ENCODE measurements at places on chromosomes 13 and 19.
A peak's percentile ranks its signal among the peaks of the same experiment; 100 is the strongest.

DNA sequence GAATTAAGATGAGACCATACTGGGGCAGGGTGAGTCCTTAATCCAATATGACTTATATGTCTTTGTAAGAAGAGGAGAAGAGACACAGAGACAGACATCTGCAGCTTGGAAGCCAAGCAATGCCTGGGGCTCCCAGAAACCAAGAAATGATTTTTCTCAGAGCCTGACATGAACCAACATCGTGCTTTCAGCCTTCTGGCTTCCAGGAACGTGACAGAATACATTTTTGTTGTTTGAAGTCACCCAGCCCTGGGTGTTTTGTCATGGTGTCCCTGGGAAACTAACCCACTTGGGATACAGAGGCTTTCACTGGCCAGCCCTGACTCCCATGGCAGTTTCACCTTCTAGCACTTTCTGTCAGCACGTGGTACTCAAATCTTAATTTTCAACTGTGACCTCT, 95.3 kb upstream of the SLC10A2 start:
- no peak for DNase-seq

GRCh38 chr19:11254666-11255065, 7.7 kb downstream of the DOCK6 start:
- DNase-seq, result no peak

DNA sequence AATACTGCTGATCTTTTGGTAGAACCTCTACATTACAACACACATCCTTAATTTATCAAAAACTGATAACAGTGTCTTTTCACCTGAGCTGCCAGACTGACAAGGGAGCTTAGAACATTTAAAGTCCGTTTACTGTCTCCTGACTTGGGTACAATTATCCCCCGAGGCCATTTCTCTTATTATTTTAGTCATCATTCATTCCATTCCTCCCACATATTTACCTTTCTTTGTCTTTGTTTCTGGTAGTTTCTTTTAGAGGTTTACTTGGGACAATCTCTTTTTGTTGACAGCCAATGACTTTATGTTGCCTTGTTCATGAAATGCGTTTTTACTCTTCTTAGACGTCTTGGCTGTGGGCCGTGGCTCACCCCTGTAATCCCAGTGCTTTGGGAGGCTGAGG, 186.9 kb downstream of the PCCA start:
- no peak for DNase-seq

GRCh38 chr19:14655726-14656125, 18.9 kb downstream of the ADGRE3 start:
- no peak for DNase-seq

GRCh38 chr19:20039203-20039723, at the start of gene ZNF682:
Gene ZNF682 (minus strand): TSS chr19:20039505. CDS start chr19:20039345, 160 bp downstream.
- DNase-seq, result peak; percentile 95

DNA sequence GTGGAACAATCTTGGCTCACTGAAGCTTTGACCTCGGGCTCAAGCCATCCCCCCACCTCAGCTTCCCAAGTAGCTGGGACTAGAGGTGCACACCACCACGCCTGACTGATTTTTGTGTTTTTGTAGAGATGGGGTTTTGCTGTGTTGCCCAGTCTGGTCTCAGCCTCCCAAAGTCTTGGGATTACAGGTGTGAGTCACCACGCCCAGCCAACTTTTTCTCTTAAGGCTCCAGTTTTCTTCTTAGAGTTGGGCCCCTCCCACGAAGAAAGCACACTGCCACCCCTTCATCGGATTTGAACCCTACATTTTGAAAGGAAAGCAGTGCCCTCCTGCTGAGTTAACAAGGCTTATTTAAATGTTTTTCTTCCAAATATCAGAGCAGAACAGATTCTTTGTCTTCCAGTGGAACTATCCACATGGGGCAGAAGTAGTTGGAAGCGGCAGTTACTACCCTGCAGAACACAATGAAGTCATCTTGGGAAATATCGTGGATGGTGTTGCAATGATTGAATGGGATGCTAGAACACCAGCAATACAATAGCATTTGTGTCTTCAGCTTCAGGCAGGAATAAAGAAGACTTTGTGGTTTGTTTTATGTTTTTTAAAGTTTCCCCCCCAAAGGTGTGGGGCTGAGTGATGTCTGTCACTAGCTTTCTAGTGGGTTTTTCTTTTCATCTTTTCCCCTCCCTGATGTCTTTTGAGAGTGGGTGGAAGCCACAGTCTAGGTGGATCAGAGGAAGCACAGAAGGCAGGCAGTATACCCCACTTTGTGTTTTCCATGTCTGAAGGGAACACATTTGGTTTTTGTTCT, 8.9 kb downstream of the ACTN4 start:
- peak; percentile 61 for DNase-seq

- no peak for DNase-seq
Observed at GRCh38 chr13:114286808-114287207, 5.4 kb downstream of the UPF3A start.
